ENCODE measurements at places on chromosomes 11 and 22. TPM values are rescaled to one million over a fixed set of nuclear protein-coding genes. Genes with fewer than 3 reads are reported as not detected.

DNA sequence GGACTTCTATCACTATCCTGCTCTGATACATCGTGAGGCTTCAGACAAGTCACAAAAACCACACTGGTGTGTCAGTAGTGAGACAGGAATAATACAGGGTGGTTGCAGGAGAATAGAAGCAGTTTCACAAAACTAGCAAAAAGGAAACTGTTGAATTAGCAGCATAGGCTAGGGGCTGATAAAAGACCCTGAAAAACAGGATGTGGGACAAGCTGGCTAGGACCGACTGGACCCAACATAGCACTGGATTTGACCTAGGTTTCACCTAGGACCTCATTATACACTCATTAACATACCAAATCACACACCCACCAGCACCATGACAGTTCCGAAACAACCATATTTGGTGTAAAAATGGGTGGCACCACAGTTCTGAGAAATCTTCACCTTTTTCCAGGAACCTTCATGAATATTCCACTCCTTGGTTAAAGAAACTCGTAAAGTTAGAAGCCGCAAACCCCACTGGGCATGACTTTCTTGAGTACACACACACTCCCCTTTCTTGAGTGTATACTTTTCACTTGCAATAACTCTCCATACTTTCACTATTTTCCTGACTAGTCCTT is 76.2 kb downstream of the SLC1A2 start:
- DNase-seq = no peak

Gene C22orf31
- total RNA-seq = not detected

Gene MMP3
- total RNA-seq = not detected

GRCh38 chr11:39304586-39304985 is 2154.9 kb downstream of the LRRC4C start:
- DNase-seq = no peak

DNA sequence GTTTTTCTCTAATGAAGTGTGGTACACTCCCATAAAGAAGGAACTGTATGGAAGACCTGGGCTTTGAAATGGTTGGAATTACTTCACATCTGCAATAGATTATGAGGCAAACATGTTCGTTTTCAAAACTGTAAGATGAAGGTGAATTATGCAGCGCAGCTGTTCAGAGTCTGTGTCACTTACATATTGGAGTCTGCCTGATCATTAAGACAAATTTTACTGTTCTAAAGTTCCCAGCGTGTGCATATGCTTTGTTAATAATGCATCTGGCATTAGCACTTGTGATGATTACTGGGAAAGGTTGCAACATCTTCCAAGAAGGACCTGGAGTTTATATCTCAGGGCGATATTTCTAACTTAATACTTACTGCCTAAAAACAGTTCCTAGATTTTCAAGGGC is 255.2 kb upstream of the ZC3H12C start:
- no peak for DNase-seq

Gene OR52I1
- not detected for total RNA-seq

Measured in occipital lobe (tissue), 3 donors.